CD14-positive monocyte (primary cell): ENCODE measurements at places on chromosomes 12 and 14.
A peak's percentile ranks its signal among the peaks of the same experiment; 100 is the strongest.

DNA sequence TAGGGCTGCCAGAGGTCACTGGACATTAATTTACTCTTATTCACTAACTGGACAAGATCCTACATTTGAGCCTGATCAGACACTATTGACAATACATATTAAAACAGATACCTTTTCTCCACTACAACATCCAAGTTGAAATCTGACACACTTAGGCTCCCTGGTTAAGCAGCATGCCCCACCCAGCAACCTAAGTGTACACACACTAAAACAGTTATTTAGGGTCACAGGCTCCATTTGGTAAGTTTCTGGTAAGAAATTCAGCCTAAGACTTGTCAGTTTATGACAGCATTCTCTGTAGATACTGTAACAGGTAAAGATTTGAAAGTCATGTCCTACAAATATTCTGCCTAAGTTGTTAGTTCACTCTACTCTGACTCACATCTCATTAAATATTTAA lies 12.3 kb upstream of the LLPH start:
- no peak for DNase-seq

GRCh38 chr14:69580009-69580577 lies 5.4 kb upstream of the CCDC177 start:
- peak; percentile 45 for DNase-seq

- no peak for DNase-seq
Measured at GRCh38 chr14:81679226-81679625, 145.6 kb upstream of the SEL1L start.

DNA sequence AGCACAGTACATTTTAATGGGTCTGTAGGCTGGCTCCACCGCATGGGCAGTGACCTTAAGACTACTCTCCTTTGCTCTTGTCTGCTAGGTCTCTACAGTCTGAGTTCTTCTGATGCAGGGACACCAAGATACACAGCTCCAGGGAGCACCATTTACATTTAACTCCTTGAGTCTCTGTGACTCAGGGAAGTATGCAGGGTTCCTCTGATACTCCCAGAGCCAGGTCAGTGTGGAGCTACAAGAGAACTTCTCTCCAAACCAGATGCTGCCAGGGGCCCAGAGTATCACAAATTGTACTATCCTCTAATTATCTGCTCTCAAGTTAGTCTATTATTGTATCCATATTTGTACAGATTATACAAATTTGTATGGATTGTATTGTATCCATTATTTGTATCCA lies 15.2 kb downstream of the ZFP36L1 start:
- no peak for DNase-seq

DNA sequence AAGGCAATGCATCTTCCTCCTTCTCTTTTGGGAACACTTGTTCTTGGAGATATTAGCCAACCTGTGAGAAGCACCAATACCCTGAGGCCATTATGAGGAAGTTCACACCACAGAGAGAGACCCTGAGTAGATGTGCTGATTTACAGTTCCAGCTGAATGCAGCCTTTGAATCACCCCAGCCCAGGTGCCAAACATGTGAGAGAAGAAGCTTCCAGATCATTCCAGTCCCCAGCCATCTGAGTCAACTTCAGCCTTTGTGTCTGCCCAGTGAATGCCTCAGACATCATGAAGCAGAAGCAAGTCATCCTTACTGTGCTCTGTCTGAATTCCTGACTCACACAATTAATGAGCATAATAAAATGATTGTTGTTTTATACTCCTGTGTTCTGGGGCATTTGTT lies 25.1 kb downstream of the C12orf42 start:
- no peak for DNase-seq

DNA sequence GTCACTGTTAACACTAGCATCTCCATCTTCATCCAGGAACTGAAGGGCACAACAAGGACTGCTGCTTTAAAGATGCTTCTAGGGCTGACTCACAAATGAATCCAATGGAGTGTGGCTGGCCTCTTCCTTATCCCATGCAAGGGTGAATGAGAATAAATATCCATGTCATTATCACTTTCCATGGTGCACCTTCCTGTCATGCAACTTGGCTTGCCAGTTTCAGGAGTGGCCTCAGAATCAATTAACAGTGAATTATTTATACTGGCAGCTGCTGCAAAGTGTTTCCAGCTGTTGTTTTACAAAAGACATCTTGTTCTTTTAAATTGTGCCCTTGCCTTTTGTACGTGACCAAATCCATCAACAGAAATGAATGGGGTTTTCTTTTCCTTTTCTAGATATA lies 499.3 kb upstream of the TMEM132C start:
- no peak for DNase-seq

DNA sequence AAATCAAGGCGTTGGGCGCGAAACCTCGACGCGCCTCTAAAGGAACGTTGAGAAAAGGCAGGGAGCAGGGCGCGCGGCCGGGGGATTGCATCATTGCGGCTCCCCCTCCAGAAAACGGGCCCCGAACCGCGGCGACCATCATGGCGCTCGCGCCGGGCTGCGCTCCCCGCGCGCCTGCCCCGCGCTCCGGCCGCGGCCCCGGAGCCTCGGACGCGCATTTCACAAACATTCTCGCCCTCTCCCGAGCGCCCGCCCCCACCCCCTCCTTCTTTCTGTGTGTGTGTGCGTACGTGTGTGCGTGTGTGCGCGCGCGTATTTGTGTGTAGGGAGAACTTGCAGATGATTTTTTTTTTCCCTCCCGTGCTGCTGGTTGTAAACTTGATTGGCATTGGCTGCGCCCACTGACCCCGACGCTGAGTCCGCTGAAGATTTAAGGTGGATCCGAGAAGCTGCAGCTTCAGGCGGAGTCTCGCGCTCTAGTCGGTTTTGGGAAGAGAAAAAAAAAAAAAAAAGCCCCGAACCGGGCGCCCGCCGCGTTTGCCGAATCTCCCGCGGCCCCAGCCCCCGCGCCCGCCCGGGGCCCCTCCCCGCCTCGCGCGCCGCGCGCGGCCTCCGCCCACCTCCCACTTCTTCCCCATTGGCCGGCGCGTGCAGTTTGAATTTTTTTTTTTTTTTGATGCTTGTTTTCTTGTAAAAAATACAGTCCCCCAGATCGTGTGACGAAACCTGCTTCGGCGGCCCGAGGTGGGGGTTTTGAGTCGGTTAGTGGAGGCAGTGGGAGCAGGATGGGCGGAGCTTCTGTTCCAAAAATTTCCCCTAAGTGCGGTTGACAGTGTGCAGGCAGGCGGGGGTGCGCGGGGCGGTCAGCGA lies 8.2 kb downstream of the CDKN1B start:
- peak; percentile 96 for DNase-seq

DNA sequence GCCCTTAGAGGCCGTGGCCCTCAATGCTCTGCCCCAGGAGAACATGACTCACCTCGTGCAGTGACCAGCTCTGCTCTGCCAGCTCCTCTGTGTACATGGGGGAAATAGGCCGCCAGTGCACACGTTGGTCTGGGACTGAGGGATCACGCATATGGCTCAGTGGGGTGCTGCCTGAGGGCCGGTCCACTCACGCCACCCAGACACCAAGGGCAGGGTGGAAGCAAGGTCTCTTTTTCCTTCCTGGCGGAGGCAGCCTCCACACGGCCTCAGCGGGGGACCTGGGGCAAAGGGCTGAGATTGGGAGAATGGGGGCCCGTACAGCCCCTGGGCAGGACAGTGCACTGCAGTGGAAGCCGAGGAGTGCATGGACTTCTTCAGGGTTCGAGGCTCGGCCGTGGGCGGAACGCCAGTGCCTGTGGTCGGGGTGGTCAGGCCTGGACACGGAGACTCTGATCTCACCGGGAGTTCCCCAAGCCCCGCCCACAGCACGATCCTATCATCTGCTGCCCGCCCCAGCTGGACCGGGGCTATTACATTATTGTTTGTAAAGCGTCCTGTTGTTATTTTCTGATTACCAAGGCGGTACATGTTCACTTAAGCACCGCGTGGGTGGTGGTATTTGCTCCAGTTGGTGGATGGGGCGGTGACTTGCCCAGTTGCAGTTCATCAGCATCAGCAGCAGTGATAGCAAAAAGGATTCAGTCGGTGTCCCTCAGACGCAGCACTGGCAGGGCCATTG lies 38.8 kb upstream of the TDRD9 start:
- no peak for DNase-seq

GRCh38 chr12:105613887-105614286 lies 283.4 kb downstream of the C12orf75 start:
- no peak for DNase-seq

- DNase-seq = peak; percentile 14
Measured at GRCh38 chr14:22448905-22449599, 140.0 kb downstream of the DAD1 start.

DNA sequence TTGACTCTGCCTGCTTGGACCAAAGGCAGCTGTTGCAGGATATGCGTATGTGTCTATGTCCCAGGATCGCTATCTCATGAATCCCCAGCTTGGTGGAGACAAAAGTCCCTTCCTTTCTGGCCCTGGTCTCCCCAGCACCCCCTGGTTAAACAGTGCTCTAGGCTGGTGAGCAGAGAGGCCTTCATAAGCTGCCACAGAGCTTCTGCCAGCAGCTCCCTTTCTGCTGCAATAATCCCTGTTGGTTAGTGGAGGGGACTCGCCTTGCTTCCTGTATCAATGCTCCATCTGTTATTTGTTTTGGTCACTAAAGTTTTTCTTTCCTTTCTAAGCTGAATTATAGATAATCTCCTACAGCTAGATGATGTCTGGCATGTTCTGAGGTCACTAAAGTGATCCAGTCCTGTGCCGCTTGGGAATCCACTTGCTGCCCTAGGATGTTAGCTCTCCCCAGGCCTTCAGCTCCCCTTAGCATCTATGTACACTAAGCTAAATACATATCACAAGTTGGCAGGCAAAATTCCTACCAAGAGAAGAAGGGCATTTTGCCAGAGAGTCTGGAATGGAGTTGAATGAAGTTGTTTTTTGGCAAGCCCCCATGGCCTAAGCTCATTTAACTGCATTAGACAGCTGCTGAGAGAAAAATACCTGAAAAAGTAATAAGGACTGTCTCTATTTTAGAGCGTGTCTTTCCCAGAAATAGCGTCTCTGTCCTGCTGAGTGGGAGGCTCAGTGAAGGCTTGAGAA lies 47.8 kb downstream of the RDH12 start:
- DNase-seq = no peak

GRCh38 chr14:99687284-99688209 lies 3.4 kb downstream of the CYP46A1 start:
- no peak for DNase-seq

GRCh38 chr14:106094654-106095189 lies 568.3 kb downstream of the TMEM121 start:
- DNase-seq = no peak

- DNase-seq = no peak
Measured at GRCh38 chr14:95286645-95287044, 33.1 kb downstream of the CLMN start.

GRCh38 chr14:105168093-105168420 lies 519 bp downstream of the JAG2 start:
- DNase-seq = no peak

DNA sequence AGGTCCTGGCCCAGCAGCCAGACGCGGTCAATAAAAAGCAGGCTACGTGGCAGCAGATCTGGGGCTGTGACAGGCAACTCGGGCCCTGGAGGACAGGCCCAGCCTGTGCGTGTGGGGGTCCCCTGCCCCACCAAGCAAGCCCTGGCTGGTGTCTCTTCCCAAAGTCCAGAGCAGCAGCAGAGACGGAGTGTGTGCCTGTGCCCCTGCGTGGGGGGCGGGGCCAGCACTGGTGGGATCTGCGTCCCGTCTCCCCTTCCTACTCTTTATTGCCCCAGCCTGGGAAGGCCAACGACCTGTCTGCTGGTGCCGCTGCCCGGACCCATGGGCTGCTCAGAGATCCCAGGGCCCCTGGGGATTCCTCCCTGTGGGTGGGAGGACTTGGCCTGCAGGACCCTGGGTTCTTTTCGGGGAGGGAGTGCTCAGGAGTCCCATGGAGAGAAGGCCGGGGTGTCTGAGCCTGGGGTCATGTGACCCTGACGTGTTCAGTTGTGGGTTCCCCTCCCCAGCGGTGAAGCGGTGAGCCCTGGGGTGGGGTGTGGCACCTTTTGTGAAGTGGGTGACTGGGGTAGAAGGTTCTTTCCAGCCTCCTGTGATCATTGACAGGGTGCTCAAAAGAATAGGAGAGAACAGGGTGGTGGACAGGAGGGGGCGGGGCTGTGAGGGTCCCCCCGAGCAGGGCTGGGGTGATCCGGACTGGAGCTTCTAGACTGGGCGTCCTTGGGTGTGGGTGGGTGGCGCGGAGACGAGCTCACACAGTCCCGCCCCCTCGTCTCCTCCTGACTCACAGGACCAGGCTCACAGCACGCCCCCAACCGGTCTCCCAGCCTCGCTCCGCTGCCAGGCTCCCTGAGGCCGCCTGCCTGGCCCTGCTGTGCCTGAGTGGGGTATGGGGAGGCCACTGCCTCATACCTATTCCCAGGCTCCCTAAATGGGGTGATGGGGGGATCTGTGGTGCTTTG lies 22.4 kb downstream of the ASPG start:
- no peak for DNase-seq

DNA sequence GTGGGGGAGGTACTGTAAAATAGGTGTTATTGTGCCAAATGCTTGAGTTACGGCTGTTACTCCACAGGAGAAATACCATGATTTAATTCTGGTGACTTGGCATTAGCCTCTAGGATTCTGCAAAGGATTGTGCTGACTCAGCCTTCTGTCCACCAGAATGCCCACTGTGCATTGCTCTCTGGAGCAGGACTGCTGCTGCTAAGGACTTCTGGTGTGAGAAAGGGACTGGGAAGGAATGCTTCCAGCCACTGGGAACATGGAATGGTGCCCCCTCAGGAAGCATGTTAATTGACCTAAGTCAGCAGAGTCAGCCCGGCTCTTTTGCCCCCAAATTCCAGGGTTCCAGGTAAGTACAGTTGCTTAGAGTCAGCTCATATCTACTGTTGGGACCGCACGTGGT lies 32.9 kb downstream of the ZFHX2 start:
- DNase-seq = no peak

DNA sequence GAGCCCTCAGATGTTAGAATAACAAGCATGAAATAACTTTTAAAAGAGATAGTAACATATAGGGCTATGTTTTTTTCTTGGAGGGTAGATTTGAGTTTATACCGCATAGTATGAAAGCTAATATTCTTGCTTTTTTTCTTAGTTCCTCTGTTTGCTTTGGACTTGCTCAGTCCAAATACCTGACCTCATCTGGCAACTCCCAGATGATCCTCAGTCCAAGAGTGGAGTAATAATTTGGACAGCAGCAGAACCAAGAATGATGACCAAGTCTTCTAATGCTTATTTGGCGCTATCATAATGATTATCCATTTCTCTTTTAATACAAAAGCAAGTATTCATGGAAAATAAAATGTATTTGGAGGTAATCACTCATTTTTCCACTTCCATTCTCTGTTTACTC lies 45.6 kb downstream of the GUCY2C start:
- no peak for DNase-seq

DNA sequence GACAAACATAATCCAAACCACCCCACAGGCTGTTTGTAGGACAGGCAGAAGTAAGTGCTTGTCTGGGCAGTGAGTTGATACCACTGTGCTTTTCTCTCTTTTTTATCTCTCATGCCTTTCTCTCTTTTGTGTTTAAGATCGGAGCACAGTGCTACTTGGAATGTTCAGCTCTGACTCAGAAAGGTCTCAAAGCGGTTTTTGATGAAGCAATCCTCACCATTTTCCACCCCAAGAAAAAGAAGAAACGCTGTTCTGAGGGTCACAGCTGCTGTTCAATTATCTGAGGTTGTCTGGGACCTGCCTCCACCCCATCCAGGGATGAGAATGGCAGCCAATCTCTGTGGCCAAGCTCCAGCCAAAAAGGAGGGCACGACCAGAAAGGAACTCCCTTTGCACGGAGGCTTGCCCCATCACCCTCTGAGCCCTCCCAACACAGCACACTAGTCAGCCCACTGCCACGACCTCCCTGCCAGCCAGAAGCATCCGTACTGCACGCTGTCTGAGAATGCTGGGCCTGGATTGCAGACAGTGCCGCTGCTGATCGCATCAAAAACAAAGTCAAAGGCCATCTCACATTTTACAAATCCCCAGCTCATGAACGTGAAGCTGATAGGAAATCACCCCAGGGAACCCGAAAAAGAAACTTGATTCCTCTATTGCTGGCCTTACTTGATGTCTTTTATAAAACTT lies 27.8 kb downstream of the GPHB5 start:
- DNase-seq = no peak
